Hippocampal formation (tissue), 2 donors: ENCODE measurements at places on chromosomes 16 and 17.

DNA sequence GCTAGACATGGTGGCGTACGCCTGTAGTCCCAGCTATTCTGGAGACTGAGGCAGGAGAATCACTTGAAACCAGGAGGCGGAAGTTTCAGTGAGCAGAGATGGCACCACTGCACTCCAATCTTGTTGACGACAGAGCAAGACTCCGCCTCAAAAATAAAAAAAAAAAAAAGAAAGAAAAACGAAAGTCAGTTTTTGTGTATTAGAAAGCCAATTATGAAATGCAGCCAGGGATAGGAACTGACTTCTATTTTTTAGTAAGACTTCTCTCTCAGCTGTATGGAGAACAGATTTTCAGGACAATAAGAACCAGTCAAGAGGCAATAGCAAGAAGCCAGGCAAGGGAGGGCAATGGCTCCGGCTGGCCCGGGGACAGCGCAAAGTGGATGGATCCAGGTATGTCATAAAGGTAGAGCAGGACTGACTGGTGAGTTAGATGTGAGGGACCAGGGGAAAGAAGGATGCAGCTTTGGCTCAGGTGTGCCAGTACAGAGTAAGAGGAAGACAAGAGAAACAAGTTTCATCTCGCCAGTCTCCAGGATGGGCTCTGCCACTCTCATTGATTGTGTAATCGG, 12.5 kb upstream of the CCL1 start:
- DNase-seq, result no peak

DNA sequence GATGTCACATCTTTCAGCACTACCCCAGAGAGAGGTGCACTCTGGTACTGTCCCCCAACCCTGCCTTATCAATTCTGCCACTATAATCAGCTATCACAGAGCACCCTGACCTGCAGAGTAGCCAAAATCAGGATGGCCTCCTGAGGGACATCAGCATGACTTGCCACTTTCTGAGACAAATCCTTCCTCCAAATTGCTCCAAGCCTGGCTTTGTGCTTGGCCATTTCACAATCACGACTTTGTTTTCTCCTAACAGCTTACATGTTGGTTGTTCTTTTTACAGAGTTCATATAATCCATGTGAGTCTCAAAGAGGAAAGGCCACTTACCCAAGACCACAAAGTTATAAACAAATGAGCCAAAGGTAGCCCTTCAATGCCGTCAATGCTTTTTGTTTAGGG, 449.0 kb upstream of the CDH5 start:
- no peak for DNase-seq

DNA sequence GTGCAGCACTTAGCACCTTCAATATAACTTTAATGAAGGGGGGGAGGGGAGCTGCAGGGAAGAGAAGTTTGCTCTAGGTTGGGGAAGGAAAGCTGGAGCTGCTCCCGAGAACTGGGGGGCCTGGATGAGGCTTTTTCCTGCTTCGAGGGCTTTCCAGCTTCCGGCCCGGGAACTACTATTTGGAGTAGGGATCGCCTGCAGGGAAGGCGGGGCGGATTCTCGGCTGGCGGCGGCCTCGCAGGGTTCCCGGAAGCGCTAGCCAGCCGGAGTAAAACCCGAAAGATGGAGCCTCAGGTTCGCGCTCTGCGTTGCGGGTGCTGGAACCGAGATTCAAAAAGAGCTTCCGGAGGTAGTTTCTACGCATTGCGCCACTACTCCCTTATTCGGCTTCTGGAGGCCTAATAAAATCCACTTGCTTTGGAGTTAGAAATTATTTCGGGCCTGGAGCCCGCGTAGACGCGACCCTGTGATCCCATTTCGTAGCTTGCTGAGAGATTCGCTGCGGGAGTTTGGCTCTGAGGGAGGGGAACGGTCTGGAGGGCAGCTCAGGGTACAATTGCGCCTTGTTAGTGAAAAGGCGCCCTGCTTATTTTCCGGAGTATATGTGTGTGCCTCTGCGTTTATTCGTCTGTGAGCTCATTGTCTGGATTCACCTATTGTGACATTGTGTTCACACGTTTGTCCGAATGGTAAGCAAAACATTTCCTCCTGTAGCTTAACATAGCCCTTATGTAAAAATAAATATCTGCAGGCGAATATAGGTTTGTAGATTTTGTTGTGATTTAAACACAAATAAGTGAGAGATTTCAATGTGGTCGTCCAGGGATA, 652 bp downstream of the PRAC2 start:
- DNase-seq, result no peak

DNA sequence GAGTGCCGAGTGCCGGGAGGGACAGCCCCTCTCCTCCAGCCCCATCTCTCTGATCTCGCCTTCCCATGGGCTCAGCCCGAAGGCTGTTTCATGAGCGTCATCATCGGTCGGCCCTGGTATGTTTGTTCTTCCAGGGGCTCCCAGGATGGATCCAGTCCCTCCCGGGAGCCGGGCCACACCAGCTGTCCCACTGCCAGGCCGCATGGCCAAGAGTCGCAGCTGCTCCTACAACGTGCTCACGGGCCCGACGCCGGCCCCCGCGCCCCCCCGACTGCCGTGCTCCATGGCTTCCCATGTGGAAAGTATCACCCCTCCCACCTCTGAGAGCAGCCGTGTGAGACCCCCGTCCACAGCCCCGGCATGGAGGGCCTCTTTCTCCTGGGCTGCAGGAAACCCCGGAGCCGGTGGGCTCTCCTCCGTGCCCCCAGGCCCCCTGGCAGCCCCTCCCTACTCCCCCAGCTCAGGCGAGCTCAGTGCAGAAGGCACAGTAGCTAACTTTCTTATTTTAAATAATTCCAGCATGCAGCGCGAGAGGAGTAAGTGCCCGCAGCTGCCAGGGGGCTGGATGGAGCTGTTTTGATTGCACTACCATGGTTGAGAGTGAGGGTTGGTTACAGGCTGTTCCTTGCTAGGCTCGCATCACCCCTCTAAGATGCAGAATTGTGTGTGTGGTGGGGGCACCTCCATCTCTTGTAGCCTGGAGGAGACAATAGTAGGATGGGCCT, 26.6 kb upstream of the GSE1 start:
- DNase-seq, result no peak

DNA sequence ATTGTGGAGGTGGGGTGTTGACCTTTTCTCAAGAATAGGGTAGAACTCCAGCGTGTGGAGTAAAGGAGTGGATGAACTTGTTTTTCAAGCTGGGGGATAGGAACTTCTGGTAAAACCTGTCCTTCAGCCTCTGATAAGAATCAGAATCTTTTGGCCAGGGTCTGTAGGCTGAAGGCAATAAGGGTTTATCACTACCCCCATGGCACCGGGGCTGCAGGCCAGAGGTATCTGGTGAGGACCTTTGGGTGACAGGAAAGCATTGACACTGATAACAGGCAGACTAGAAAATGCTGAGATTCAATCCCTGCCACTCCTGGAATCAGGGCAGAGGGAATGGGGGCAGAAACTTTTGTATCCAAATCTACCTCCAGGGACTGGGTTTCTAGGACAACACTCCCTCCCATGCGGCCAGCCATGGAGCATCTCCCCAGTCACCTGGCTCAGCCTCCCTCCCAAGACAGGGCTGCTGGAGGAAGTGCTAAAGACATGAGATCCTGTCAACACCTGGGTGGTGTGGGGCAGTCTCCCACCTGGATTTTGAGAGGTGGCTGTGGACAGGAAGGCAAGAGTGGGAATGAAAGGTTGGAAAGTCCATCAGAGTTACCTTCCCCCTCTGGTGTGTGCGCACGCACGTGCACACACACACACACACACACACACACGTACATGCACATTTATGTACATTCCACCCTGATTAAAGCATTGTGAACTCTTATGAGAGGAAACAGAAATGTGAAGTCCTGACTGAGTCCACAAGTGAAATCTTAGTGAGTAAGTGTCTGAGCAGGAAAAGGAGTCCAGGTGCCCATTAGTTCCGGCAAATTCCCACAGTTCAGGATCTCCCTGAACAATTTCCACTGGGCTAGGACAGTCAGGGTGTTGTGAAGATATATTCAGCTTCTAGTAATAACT, 53.1 kb upstream of the MARCHF10 start:
- DNase-seq, result no peak
